Osteocyte (in vitro differentiated cells): ENCODE measurements at places on chromosomes 3 and 15.

DNA sequence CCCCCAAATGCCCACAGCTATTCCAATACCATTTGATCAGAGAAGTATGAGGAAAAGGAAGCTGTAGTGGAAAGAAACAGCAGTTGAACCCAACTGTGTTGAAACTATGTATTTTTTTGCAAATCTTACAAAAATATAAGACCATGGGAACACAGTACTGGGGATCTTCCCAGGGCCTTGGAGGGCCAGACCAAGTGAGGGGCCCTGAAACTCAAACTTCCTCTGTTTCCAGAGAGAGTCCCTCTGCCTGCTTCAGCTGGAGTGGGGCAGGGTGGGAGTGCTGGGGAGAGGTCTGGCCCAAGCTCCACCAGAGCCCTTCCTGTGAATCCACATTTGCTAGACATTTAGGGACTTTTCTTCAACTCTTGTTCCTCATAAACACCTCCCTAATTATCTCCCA lies 263.9 kb downstream of the CHST2 start:
- no peaks in the 10 kb centered on the region for H3K36me3 ChIP-seq
- DNase-seq, result no peak
- H3K4me1 ChIP-seq, result peaks cover 2% of the 10 kb centered on the region
- H3K27ac ChIP-seq, result no peak overlapping the region
- no peaks in the 10 kb centered on the region for H3K27me3 ChIP-seq

DNA sequence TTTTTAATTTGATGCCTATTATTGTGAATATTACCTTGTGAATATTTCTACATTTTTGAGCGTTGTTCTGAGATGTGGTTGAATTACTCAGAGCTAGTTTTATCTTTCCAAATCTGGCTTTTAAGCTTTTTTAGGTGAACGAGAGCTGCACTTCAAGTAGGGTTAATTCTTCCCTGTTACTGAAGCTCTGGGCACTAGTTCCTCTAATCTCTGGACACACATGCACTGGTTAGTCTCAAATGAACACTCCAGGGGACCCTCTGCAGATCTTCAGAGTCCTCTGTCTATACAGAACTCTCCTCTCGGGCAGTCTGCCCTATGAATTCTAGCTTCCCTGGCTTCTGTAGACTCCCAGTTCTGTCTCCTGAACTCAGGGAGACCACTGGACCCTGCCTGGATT lies 237.5 kb upstream of the TBC1D5 start:
- no peaks in the 10 kb centered on the region for H3K4me1 ChIP-seq
- no peak overlapping the region for H3K27ac ChIP-seq
- H3K27me3 ChIP-seq, result no peaks in the 10 kb centered on the region

DNA sequence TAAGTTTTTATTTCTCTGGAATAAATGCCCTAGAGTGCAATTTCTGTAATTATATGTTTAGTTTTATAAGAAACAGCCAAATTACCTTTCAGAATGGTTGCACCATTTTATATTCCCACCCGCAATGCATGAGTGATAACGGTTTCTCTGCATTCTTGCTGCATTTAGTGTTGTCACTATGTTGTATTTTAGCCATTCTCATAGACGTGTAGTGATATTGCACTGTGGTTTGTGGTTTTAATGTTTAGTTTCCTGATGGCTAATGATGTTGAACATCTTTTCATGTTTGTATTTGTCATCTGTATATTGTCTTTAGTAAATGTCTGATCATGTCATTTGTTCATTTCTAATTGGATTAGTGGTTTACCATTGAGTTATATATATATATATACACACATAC lies 73.0 kb upstream of the GOLIM4 start:
- H3K27me3 ChIP-seq, result peaks cover 8% of the 10 kb centered on the region
- H3K4me3 ChIP-seq, result no peak overlapping the region
- no peak for DNase-seq
- H3K36me3 ChIP-seq, result no peaks in the 10 kb centered on the region
- peaks cover 4% of the 10 kb centered on the region for H3K4me1 ChIP-seq

DNA sequence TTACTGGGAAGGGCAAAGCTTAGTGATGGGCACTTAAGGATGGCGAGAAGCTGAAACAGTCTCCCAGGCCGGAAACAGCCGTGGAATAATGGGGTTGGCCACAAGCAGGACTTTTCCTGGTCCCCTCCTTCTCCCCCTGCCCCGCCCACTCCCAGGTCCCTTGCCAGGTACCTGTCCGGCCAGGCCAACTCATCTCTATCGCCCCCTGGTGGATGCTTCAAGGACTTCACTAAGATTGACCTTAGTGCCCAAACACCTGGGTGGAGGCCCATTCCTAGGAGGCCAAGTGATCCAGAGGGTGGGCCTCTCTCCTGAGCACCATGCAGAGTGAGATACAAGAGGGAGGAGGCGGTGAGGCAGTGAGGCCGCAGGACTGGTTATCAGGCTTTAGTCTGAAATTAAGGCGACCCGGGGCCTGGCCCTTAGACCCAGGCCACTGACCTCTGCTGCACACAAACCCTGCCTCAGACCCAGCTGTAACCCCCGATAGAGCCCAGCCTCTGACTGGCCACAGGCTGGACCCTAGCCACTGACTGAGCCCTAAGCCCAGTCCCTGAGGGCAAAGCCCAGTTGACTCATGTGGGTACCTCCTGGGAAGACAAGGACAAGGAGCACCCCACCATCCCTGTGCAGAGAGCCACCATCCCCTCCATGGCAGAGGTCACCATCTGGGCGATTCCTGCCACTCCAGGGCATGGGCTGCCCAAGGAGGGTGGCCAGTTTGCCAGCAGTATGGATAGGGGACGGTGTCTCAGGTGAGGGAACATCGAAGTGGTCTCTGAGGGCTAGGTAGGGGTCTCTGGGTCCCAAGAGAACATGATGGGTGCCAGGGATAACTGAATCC lies 37.6 kb downstream of the VIPR1 start:
- peaks cover 12% of the 10 kb centered on the region for H3K4me1 ChIP-seq
- no peak overlapping the region for H3K4me3 ChIP-seq
- no peaks in the 10 kb centered on the region for H3K36me3 ChIP-seq
- no peaks in the 10 kb centered on the region for H3K27me3 ChIP-seq
- H3K27ac ChIP-seq, result no peak overlapping the region
- no peak for DNase-seq

GRCh38 chr3:114207768-114208167 lies 28.9 kb upstream of the DRD3 start:
- no peaks in the 10 kb centered on the region for H3K4me1 ChIP-seq
- H3K4me3 ChIP-seq, result no peak overlapping the region
- peaks cover 15% of the 10 kb centered on the region for H3K27me3 ChIP-seq
- no peaks in the 10 kb centered on the region for H3K36me3 ChIP-seq

DNA sequence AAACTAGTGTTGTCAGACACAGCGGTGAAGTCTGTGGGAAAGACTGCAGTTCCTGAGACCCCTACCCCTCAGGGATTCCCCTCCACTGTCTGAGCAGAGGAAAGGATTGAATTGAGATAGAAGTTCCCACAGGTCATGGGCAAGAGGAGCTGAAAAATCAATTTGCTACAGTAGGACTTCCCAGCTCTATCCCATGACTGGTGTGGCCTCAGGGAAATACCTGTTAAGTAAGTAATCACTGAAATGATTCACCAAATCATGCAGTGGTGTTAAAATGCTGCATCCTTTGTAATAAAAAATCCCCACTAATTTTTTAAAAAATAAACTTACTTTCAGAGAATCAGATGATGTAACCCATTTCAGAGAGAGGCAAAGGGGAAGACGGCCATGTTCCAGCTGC lies 45.0 kb upstream of the SPRED1 start:
- no peaks in the 10 kb centered on the region for H3K27me3 ChIP-seq
- H3K4me1 ChIP-seq, result peaks cover 12% of the 10 kb centered on the region
- H3K27ac ChIP-seq, result no peak overlapping the region
- no peaks in the 10 kb centered on the region for H3K36me3 ChIP-seq
- no peak overlapping the region for H3K4me3 ChIP-seq
- no peak for DNase-seq

- DNase-seq, result no peak
- H3K27me3 ChIP-seq, result no peaks in the 10 kb centered on the region
- H3K36me3 ChIP-seq, result no peaks in the 10 kb centered on the region
- H3K4me3 ChIP-seq, result no peak overlapping the region
- peaks cover 13% of the 10 kb centered on the region for H3K4me1 ChIP-seq
- no peak overlapping the region for H3K27ac ChIP-seq
These were observed 397.1 kb upstream of the KCNMB2 start for GRCh38 chr3:178139116-178139515.

- no peak overlapping the region for H3K4me3 ChIP-seq
- H3K4me1 ChIP-seq, result no peaks in the 10 kb centered on the region
- no peaks in the 10 kb centered on the region for H3K36me3 ChIP-seq
- H3K27me3 ChIP-seq, result no peaks in the 10 kb centered on the region
These were observed 7.7 kb upstream of the RSL24D1 start for GRCh38 chr15:55204464-55204863.

GRCh38 chr3:197371591-197372046 lies 73.2 kb upstream of the DLG1 start:
- DNase-seq, result no peak
- no peak overlapping the region for H3K4me3 ChIP-seq
- H3K27me3 ChIP-seq, result no peaks in the 10 kb centered on the region
- H3K36me3 ChIP-seq, result no peaks in the 10 kb centered on the region
- H3K27ac ChIP-seq, result peak overlapping the region; percentile 8

GRCh38 chr3:38011111-38011510 lies 18.3 kb downstream of the PLCD1 start:
- H3K36me3 ChIP-seq, result peaks cover 19% of the 10 kb centered on the region
- H3K27me3 ChIP-seq, result no peaks in the 10 kb centered on the region
- H3K4me1 ChIP-seq, result no peaks in the 10 kb centered on the region
- DNase-seq, result no peak
